ENCODE measurements at places on chromosomes 5 and 9.

DNA sequence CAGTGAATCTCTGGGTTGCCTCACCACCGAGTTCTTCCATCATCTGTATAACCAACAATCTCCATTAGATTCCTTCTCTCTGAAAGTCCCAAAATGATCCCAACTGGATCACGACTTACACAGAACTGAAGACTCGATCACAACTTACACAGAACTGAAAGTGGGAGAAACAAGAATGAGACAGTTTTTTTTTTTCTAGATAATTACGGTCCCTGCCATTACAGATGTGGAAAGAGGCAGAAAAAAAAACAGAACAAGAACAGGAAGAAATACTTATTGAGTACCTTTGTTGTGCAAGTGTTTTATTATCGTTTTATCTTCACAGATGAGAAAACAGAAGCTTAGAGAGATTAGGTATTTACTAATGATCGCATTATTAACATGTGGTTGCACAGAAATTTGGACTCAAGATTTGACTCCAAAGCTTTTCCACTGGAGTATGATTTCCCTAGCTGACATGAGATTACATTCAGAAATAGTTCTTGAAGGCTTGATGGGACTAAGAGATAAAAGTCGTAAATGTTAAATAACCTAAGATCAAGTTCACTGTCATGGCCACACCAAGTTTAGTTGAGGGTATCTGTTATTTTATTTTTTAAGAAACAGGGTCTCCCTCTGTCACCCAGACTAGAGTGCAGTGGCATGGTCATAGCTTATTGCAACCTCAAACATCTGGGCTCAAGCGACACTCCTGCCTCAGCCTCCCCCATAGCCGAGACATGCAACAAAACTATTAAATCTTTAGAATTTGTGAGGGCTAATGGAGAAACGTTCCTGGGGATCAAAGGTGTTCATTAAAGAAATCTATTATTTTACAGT lies 8.9 kb downstream of the PLK2 start:
- DNase-seq: no peak

DNA sequence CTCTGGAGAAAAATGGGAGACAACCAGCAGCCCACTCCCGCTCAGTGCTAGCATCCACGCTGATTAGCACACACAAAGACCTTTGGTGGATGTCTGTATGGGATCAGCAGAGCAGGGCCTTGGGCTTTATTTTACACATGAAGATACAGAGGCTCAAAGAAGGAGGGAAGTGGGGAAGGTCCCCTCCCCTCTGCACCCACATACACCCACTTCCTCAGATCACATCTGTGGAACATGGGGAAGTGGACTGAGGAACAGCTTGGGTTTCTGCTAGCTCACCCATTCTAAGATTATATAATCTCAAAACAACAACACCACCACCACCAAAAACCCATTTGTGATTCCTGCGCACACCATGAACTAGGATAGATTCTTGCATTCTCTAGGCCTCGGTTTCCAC lies 14.0 kb downstream of the GGTA1 start:
- no peak for DNase-seq

DNA sequence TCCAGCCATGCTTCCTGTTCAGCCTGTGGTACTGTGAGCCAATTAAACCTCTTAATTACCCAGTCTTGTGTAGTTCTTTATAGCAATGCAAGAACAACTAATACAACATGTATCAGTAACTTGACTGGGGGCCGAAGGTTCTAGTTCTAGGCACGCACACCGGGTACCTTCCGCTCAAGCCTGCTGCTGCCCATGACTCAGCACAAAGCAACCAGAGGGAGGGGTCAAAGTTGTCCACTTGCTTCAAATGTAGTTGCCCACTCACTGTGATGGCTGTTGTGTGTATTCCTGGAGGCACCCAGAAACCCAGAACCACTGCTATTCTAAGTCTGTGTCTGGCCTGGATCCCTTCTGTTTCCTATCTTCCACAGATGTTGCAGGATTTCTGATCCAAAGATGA lies 222.6 kb downstream of the FRMD3 start:
- no peak for DNase-seq

GRCh38 chr9:35423499-35423898 lies 66.4 kb upstream of the RUSC2 start:
- no peak for DNase-seq

- no peak for DNase-seq
Measured at GRCh38 chr9:120306561-120306960, 273.4 kb downstream of the CDK5RAP2 start.

- DNase-seq: no peak
Measured at GRCh38 chr9:87372356-87372851, 125.3 kb upstream of the DAPK1 start.

DNA sequence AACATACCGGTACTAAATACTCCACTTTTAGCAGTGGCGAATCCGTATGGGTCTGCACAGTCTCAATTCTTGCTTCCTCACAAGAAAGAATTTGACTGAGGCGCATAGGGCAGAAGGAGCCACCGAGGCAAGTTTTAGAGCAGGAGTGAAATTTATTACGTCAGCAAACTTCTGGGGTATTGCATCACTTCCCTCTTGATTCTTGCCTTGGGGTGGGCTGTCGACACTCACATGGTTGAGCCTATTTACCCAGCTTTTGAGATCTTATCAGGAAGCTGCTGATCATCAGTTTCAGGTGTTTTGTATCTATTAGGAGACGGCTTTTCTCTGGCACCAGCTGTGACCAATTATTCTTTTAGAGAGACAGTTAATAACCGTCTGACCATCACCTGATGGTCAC lies 111.5 kb upstream of the CCNH start:
- DNase-seq: no peak

- DNase-seq: no peak
Measured at GRCh38 chr5:135161221-135161620, 127.2 kb upstream of the PITX1 start.

Measured in T-helper 2 cell treated with Interferon-gamma antibody and Interleukin-4, amounts not matched to agents 5 μg/mL and 100 μg/mL, for 36 hours (primary cell).